ENCODE measurements at places on chromosomes 7 and 10.

DNA sequence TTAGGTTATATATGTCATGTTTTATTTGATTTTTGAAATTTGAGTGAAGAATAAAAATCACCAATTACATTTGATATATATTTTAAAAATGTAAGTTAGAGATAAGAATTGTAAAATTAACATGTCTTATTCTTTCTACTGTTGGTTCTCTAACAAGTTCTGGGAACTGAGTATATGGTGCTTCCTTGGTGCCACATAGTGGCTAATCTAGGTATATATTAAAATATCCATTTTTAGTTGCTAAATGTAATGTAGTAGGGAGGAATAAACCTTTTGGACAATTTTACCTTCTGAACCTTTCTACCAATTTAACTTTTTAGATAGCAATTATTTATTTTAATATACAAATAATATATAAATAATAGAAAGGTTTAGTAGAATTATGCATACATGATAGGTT is 17.5 kb downstream of the CFAP69 start:
- DNase-seq = peak; percentile 13

DNA sequence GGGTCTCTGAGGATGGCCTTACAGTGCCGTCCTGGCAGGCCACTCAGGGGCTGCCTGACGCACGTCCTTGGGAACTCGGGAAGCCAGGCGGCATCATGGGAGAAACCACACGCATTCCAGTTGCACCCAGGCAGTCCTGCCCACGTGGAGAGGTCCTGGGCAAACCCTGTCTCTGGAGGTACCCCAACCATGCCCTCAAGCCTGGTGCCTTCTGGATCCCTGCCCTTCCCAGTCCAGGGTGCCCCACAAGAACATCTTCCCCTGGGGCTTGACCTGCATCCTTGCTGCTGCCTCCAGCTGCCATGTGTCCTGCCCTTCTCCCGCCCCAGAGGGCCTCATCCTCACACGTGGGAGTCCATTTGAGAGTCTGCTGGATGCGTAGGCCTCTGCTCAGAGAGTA is 200.3 kb upstream of the PPP2R2D start:
- DNase-seq = no peak

GRCh38 chr7:1994931-1995330 is 237.8 kb downstream of the MAD1L1 start:
- peak; percentile 90 for DNase-seq

DNA sequence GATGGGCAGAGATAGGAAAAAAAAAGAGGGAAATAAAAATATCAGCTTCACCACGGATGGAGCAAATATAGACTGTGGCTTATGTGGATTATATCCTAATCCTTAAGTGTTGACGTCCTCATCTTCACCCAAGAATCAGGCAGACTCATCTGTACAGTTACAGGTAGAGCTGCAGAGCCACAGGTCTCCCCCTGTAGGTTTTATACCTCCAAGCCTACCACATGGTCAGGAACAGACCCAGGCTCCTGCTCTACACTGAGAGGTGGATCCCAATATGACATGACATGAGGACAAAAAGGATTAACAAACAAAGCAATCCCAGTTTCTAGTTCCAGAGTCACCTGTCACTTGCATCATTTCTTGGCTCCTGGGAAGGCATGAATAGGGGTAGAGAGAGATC is 400.8 kb downstream of the SEMA3D start:
- no peak for DNase-seq

DNA sequence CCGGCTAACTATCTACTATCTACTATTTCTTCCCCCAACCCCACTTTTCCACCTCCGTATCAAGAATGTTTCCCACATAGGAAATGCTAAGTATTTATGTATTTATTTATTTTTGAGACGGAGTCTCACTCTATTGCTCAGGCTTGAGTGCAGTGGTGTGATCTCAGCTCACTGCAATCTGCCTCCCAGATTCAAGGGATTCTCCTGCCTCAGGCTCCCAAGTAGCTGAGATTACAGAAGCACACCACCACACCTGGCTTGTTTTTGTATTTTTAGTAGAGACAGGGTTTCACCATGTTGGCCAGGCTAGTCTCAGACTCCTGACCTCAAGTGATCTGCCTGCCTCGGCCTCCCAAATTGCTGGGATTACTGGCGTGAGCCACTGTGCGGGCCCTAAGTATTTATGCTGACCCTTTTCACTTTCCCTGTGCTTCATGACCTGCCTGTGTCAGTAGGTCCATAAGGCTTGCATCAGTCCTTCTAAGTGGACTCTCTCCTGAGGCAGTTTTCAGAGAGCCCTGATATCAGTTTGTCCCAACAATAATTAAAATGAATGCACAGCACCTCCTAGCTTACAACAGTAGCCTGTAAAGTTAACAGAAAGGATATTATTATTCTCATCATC is 25.7 kb upstream of the FBXW4 start:
- DNase-seq = no peak

GRCh38 chr10:83934641-83935338 is 204.5 kb upstream of the GHITM start:
- DNase-seq = no peak

GRCh38 chr10:70729763-70730357 is 55.3 kb downstream of the TBATA start:
- peak; percentile 22 for DNase-seq

- no peak for DNase-seq
Observed at GRCh38 chr7:4751398-4751947, 23.9 kb upstream of the AP5Z1 start.

GRCh38 chr7:94298943-94299342 is 95.8 kb upstream of the COL1A2 start:
- DNase-seq = no peak

DNA sequence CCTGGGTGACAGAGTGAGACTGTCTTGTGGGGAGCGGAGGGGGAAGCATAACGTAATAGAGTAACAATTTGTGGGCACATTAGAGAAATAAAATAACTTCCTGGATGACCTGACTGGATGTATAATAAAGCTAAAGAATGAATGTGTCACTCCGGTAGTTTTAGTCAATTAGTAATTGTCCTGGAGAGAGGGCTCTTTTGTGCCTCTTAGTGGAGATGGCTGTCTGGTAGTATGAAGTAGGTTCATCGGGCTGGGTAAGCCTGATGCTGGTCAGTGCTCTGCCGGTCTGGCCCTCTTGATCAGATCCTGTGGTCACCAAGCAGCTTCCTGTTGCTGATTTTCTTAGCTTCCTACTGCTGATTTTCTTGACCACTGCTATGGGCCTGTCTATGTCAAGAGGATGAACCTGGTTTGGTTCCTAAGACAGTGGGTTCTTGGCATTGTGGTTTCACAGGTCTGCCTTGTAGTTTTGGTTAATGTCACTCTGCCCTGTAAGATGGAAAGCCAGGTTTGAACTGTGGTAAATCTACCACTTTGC is 34.1 kb downstream of the ZRANB1 start:
- no peak for DNase-seq

- DNase-seq = no peak
Observed at GRCh38 chr10:35268791-35269257, 67.5 kb upstream of the CCNY start.

- no peak for DNase-seq
Observed at GRCh38 chr7:137209151-137209817, 134.2 kb downstream of the PTN start.

GRCh38 chr10:80148166-80148805 is 15.8 kb downstream of the PLAC9 start:
- DNase-seq = no peak

DNA sequence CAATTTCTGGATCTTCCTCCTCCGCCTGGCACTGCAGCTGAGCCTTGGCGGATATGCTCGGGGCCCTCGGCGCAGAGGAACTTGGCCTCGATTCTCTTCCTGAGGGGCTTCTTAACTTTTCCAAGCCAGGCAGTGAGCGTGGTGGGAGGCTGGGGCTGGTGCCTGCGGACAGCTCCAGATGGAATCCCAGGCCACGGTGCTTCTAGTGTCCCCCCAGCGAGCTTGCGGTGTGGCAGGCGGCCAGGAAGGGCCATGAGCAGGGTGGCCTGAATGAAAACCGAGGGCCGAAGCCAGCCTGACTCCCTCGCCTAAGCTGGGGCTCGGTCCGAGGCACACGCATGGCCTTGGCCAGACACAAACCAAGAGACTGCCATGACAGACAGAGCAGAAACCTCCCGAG is 31.3 kb downstream of the RCC1L start:
- DNase-seq = no peak

- DNase-seq = no peak
Observed at GRCh38 chr7:116223588-116223987, 13.2 kb downstream of the TES start.

DNA sequence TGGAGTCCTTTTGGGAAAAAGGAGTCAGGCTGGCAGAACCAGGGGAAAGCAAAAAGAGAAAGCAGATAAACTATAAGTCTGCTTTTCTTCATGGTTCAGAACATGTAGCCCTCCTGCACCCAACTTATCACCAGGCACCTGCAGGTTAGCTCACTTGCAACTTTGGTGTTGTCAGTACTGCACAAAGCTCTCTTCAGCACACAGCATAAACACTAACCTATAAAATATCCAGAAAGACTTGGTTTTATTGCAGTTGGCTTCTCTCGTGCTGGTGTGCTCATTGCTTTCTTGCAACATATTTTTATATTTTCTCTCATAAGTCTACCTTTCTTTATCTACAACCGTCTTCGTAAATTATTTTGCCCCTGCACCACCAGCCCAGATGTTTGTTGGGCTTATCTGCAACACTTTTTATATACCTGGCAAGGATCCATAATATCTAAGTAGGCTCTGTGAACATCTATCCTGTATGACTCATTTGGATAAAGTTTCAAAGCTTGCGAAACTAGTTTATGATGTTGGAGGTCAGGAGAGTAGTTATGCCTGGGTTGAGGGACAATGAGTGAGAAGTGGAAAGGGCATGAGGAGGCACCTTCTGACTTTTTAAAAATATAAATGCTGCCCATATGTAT is 164.6 kb downstream of the ANKRD30A start:
- DNase-seq = no peak

DNA sequence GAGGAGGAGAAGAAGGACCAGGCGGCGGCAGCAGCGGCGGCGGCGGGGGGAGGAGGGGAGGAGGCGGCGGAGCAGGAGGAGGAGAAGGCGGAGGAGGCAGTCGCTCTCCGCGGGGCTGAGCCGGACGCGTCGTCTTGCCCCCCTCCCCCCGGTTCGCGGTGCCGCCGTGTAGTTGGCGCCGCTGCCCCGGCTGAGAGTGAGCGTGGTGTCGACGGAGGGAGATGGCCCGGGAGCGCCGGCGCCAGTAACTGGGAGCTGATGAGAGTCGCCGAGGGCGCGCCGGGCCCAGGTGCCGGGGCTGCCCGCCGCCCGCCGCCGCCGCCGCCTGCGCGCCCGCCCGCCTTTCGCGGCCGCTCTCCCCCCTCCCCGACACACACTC is 257 bp downstream of the WAC start:
- DNase-seq = no peak

GRCh38 chr10:47189802-47190201 is 110.2 kb upstream of the GDF10 start:
- DNase-seq = no peak

- no peak for DNase-seq
Observed at GRCh38 chr10:69866688-69867461, 65.2 kb downstream of the COL13A1 start.

DNA sequence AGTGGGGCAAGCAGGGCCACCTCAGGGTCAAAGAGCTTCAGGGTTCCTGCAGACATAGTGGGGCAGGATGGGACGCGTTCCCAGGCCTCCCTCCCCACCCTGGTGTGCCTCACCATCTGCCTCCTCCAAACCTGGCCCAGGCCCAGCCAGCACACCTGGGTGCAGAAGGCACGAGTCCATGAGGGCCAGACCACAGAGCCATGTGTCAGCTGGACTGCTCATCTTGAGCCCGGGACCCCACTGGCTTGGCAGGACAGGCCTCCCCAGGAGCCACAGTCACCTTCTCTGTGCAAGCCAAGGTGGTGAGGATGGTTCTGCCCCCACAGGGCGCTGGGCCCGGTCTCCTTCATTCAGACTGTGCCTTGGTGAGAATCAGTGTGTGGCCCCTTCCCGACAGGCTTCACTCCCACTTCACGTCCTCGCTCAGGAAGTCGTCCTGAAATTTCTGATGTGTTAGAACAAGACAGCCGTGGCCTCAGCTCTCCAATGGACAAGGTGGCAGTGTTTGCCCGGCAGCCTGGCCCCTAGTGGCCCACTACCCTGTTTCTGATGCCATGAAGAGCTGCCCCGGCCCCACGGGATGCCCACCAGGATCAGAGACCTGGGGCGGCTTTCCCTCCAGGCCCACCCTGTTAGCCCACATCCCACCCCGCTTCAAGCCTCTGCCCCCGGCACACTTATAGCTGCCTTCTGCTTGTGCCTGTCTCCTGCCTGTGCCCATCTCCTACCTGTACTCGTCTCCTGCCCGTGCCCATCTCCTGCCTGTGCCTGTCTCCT is 59.6 kb upstream of the EBF3 start:
- peak; percentile 18 for DNase-seq

GRCh38 chr7:46525876-46526275 is 604.8 kb upstream of the IGFBP3 start:
- no peak for DNase-seq

DNA sequence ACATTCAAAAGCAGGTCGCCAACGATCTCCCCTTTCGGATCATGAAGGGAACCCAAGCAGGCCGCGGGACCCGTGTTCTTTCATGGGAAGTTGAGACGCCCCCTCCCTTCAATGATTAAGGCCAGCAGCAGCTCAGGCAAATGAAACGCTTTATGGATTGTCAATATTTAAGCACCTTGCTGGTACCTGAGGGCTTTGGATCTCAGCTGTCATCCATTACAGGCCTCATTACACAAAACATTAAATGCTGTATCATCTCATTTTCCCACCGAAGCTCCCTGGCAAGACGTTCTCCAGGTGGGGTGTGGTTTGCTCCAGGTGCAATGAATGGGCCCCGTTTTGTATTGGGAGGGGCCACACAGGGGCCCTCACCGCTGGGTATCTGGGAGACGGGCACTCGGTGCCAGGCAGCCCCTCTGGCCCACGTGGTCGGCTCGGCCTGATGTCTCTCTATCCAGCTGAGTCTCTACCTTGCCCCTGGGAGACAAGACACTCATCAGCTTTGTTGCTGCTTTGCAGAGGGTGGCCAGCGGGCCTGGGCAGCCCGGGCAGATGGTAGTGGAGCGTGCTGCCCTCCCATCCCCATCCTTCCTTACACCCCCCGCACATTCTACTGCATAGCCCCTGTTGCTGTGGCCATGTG is 456.1 kb upstream of the FOXK1 start:
- no peak for DNase-seq

- DNase-seq = no peak
Observed at GRCh38 chr10:608331-609261, 80.9 kb downstream of the DIP2C start.

DNA sequence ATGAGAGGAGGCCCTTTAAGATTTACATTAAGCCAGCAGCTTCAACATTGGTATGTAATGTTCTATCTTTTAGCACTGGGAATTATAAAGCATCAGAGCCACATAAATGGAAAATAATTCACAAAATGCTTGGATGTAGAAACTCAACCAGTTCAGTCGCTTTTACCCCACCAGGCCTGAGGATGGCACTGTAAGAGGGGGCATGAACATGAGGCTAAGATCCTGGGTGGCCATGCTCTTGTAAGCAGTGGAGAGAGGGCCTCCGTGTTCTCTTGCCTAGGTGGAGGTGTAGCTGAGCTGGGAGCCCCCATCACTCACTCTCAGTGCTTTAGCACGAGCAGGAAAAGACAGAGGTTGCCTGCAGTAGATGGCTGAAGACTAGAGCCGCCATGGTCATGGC is 238.8 kb downstream of the FANK1 start:
- no peak for DNase-seq

GRCh38 chr7:26307791-26308190 is 16.1 kb downstream of the SNX10 start:
- DNase-seq = no peak
